ENCODE measurements at places on chromosomes 12 and 14.
A peak's percentile ranks its signal among the peaks of the same experiment; 100 is the strongest.

- DNase-seq: no peak
Measured at GRCh38 chr12:104351057-104351983, 47.8 kb downstream of the EID3 start.

- DNase-seq: no peak
Measured at GRCh38 chr14:25759256-25759655, 709.3 kb upstream of the STXBP6 start.

DNA sequence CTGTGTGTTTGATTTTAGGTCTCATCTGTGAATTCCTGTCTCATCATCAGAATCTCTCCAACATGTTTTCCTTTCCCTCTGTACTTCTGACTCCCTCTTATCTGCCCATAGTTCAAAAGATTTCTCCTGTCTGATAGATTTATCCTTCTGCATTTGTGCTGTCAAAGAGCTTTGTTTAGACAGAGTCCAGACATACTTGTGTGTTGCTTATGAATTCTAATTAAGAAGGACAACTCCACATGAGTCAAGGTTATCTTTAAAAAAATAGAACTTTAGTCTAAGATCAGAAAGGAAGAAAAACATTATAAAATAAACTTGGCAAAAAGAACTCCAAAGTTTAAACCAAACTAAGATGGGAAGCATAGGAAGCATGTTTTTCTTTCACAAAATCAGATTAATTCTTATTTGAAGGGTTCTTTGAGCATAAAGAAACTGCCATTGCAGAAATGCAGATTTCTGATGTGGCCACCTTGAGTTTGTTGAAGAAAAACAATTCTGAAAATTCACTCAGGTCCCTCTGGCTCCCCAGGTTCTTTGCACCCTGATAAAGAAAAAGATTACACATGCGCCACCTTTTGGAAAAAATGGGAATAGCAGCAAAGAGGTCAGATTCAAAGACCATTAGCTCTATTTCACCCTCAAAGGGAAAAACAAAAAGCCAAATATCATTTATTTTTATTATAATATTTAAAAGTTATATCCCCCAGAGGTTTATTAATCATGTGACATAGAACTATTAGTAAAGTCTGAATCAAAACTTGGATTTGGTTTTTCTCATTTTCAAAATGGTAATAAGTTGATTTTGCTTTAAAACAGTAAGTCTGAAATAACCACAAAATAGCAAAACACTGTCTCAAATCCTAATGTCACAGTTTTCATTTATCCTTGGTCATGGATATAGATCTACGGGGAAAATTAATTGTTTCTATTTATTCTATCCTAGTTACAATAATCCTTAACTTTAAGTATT is 143.7 kb upstream of the DCN start:
- no peak for DNase-seq

- DNase-seq: no peak
Measured at GRCh38 chr12:76074701-76075336, 9.7 kb downstream of the NAP1L1 start.

DNA sequence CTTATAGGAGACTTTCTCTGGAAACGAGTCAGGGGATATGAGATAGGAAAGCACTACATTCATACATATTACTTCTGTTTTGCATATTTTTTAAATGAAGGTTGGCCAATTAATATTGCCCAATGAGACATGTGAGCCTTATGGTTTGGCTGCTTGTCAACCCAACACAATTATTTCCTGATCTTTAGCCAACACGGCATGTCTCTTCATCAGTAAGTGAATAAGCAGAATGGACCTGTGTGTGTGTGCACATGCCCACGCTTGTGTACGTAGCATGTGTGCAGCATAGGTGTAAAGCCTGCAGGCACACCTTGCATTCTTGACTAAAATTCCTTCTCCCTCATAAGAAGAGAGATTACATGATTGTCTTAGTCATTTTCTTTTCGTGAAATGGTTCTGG is 88.3 kb downstream of the STON2 start:
- DNase-seq: no peak

- DNase-seq: no peak
Measured at GRCh38 chr14:90649557-90650135, 166.6 kb downstream of the TTC7B start.

GRCh38 chr12:40106202-40106533 is 287 bp upstream of the SLC2A13 start:
- peak; percentile 78 for DNase-seq

- DNase-seq: no peak
Measured at GRCh38 chr14:54001189-54001878, 44.7 kb upstream of the BMP4 start.

DNA sequence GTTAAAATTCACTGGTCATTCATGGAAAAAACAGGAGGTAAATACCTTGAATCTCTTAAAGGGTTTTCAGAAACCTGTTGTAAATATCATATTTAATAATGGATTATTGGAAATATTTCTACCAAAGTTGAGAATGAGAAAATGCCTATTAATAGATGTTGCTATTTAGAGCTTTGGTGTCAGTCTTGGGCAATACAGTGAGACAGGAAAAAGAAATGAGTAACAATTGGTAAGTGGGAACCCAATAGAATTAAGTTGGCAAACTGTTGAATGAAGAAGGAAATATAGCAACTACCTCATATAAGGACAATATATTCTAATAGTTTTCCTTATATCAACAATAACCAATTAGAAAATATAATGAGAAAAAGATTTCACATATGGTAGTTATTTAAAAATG is 78.0 kb downstream of the ATF7IP start:
- no peak for DNase-seq

- DNase-seq: no peak
Measured at GRCh38 chr14:29548948-29549370, 378.7 kb downstream of the PRKD1 start.

GRCh38 chr12:14930299-14930698 is 8.0 kb downstream of the ERP27 start:
- DNase-seq: no peak

DNA sequence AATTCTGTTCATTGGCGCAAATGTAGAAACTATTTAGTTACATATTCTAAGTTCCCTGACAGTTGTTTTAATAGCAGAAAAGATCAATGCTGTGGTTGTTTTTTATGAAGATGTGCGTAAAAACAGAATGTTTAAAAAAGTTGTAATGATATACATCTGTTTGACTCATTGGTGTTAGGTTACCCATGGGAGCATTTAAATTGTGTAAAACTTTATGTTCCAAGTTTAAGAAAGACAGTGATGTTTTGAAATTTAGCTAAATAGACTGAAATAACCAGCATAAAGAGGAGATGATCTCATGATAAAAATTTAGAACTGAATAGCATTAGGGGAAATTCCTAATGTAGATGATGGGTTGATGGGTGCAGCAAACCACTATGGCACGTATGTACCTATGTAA is 3.6 kb downstream of the PELI2 start:
- DNase-seq: no peak

DNA sequence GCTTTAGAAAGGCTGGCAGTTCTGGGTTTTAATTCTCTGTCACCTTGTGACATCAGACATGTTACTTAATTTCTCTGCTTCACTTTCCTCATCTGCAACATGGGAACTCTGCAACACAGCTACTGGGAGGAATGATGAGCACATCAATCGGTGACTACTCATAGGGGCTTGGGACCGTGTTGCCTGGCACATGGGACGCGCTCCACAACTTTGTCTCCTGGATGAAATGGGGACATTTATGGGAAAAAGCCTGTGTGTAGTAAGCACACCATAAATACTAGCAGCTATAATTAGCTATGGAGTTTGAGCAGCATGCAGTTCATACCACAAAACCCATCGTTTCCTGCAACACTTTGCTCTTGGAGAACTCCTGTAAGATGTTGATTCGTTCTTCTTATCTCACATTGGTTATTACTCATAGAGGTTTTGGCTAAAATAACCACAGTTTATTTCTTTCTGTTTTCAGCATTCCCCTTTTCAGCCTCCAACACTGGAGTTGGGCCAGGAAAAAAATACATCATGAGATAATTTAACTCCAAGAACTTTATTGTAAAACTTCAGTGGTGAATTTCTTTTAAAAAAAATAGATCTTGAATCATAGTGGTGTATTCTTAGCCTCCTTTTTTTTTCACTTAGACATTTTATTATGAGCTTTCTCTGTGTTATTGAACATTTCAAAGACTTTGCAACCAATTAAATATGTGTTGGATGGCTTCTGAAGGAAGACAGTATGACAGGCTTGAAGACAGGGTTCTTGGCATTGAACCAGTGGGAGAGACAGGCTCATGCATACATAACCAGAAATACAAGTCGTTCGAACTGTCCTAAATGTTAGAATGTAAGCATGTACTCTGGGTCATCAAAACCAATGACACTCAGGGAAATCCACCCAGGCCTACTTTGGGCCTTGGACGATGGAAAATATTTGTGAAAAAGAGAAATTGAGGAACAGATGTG is 72.7 kb downstream of the RIN3 start:
- DNase-seq: no peak

DNA sequence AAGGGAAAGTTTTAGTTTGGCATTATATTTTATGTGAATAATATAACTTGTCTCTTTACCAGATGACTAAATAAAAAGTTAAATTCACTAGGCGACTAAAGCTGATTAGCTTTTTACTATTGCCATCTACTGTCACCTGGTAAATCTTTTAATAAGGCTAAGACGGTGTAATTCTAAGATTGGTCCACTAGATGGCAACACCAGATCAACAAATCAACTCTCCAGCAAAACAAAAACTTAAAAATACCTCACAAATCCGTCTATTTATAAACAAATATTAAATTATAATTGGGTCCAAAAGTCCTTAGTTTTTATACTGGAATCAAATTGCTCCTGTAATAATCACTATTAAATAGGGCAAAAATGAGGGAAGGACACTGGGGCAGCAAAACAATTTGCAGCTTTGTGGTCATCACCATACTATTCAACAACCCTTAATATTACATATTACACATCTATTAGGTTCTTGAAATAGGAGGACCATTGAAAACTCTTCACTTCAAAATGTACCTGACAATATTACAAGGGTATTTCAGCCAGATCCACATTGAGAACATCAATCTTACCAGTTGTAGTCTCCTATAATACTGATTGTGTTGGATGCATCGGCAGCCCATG is 47.9 kb downstream of the GALC start:
- no peak for DNase-seq

DNA sequence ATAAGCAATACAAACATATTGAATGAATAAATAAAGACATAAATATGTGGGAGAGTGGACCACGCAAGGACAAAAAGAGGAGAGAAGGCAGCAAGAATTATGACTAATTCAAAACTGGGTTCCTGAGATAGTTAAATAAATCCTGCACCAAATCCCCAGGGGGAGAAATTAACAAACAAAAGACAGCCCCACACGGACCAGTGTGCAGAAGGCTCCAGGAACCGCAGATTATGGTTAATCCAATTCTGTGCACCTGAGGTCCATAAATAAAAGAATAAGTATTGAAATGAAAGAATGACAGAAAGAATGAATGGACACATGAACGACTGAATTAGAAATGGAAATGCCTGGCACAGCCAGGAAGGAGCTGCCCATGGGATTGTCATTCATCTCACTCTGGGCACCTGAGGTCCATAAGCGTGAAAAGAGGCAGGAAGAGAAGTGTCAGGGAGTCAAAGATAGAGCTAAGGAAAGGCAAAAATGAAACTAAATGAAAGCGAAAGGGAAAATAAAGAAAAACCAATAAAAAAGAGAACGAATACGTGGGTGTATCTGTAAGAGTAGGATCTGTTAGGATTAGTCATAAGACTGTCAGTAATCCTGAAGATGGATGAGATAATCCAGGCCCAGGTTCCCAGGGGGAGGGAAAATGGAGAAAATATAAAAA is 23.3 kb downstream of the MEG3 start:
- DNase-seq: no peak

- DNase-seq: no peak
Measured at GRCh38 chr12:130254461-130255276, 83.0 kb upstream of the PIWIL1 start.

DNA sequence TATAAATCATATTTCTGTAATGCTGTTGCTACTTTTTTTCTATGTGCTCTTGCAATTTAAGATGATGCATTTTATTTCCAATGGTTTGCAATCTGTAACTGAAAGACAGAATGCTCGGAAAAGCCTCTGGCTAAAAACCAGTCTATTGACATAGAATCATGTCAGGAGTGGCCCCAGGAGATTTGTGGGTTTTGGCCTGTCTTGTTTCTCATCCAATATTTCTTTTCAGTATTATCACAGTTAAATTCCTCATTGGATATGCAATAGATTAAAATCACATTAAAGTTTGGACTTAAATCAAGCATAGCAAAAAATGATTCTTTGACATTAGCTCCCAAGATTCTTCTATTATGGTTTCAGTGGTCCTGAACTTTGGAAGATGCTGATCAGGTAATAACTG is 19.1 kb upstream of the SLC38A2 start:
- no peak for DNase-seq

DNA sequence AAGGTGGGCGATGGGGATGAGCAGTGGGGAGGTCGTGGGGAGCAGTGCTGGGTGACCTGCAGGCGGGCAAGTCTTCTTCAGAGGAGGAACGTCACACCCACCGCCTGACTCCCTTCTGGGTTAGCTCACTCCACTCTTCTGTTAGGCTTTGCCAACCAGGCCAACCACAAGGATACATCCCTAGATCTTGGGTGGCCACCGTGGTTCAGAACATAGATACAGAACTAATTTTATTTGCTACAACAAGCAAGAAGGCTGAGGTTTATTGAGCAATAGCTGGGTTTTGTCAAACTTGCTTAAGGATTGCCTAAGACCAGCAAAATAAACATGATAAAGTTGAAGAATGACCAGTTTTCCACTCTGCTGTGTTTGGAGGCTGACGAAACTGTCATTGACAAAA is 109.4 kb downstream of the DACT1 start:
- DNase-seq: no peak

GRCh38 chr14:60773558-60773957 is 39.0 kb downstream of the MNAT1 start:
- DNase-seq: no peak

DNA sequence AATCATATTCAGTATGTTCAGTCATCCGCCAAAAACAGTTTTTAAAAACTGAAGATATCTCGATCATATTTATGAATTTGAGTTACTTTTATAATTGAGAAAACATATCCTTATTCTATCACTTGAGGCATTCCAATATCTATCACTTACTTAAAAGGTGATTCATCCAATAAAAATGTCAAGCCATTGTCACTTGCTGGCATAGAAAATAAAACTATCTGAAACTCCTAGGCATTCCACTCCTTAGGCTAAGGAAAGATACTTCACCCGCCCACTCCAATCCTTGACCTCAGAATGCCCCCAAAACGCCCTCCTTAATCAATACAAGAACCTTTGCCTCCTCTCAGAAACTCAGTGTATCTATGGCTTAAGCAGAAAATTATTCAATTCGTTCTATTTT is 51.3 kb upstream of the AMIGO2 start:
- no peak for DNase-seq

DNA sequence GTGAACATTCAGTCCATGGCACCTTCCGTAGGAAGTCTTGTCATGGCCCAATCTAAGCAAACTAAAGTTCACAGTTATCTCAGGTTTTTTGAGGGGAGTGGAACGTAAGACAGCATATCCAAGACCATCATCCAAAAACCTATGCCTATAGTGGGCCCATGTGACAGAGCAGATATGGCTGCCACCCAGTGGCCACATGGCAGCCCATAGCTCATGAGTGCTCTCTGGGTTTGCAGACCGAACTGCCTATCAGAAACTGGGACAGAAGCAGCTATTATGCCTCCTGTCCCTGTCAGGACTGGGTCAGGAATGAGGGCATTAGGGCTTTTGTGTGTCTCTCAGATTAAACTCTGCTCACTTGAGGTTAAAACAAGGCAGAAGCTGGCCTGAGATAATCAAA is 503.7 kb downstream of the NRXN3 start:
- no peak for DNase-seq

Measured in cortex of kidney (tissue), 1 donor.